HEK293T (cell line): ENCODE measurements at places on chromosomes 5 and 9.

DNA sequence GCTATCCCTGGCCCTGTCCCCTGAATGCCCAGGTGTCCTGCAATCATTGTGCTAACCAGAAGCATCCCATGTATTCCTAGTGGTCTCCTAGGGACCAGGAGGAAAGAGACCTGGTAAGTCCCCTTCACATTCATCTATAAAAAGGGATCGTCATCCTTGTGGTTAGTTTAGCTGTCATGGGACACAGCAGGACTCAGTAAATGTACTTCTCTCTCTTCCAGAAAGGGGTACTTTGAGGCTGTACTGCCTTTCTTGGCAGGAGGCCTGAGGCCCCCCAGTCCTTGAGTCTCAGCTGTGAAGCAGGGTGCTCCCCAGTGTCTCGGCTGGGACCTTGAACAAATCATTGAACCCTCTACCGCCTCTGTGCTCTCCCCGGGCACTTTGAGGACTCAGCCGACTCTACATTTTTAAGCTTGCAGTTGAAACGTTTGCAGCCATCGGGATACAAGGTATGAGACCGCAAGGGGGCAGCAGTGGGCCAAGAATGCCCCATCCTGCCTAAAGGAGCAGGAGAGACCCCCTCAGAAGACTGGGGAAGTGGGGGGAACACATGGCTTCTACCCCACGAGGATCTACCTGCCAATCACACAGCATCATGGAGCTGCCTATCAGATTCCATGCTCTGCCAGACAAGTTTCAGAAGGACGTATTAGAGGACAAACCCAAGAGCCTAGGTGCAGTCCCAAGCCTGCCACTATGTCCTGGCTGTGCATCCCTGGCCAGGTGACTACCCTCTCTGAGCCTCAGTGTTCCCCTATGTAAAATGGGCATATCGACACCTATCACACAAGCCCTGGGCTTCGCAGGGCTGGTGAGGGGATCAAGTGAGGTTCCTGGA is 2.4 kb upstream of the PHYKPL start:
- peak; percentile 87 for DNase-seq

GRCh38 chr5:165185716-165186115 is 1680.3 kb downstream of the MAT2B start:
- no peak for DNase-seq

DNA sequence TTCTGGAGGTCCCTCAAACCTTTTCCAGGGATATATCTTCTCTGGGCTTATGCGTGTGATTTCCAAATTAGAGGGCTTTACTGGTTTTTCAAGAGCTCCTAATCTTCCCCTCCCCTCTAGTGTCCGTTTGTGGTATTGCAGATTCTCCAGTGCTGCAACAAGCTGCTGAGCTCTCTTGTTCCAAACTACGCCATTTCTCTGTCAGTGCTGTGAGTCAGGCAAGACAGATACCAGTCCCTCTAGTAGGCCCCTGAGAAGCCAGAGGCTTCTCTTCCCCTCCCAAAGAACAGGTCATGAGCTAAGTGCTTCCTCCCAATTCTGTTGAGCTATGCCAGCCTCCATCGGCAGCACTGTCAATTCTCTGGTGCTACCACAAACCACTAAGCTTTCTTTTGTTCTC is 149.5 kb downstream of the FANCC start:
- peak; percentile 61 for DNase-seq

GRCh38 chr5:76504901-76505564 is 101.9 kb downstream of the IQGAP2 start:
- DNase-seq = no peak

DNA sequence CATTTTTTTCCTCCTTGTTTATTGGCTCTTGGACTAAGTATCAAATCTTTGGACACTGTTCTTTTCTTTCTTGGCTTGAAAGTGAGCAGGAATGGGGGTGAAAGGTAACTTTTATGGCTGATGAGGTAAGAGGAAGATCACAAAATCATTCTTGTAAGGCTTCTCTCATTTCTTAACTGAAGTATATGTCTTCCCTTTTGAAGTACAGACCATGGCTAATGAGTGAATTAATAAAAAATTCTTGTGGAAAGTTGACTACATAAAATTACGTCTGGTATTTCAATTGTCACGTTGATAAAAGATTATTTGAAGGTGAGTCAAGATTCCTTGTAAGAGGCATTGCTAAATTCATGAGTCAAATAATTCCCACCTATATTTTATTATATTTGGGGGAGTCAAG is 25.1 kb downstream of the VCAN start:
- no peak for DNase-seq

GRCh38 chr9:124079176-124079925 is 67.8 kb downstream of the LHX2 start:
- DNase-seq = no peak

DNA sequence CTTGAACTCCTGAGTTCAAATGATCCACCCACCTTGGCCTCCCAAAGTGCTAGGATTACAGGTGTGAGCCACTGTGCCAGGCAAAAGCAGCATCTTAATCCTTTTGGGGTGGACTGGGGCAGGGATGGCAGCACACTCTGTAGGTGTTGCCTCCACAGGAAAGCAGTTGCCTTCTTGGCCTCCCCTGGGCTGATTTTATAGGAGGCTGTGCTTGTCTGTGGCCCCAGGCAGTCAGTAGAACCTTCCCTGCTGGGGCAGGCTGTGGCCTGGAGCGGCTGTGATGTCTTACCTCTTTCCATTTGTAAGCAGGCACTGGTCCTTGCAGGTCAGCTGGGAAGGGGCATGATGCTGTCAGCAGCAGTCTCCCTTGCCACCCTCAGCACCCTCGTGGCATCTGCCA is 49.8 kb downstream of the PRRC2B start:
- DNase-seq = no peak
